Fibroblast of skin of right biceps (primary cell): ENCODE measurements at places on chromosomes 3 and 15.

- DNase-seq, result no peak
Observed at GRCh38 chr3:37181756-37182155, 7.4 kb upstream of the LRRFIP2 start.

- peak; percentile 22 for DNase-seq
Observed at GRCh38 chr3:104933972-104934371, 432.7 kb upstream of the ALCAM start.

- no peak for DNase-seq
Observed at GRCh38 chr3:161989012-161989411, 492.4 kb downstream of the OTOL1 start.

DNA sequence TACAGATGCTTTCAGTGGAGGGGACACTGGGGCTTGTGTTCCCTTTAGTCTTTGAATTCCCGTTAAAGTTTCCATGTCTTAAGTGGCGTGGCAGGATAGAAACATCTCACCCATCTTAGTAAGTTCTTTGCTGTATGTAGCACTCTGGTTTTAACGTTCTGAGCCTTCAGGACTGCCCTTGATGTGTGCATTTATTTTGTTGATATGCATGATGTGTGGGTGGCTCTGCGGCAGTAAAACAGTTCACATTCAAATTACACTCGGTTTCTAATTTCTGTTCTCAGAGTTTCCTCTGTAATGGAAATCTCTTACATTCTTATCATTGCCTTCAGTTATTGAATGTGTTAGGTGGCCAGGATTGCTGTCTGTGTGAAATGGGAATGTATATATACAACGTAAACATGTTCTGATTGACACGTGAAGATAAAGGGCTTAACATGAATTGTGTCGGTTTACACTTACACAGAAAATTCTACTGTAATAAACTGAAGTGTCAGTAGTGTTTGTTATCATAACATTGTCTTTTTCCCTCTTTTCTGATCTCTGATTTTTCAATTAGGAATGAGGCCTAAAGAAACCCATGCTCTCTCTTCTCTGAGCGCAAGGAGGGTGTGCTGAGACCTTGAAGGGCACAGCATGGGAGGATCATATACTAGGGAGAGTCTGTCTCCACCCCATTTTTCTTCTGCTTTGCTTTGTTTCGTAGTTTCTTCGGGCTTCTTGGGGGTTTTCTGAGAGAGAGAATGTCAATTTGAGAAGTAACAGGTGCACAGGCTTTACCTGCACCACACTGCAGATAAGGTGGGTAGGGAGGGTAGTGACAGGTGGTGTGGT lies 51.5 kb downstream of the IGF1R start:
- no peak for DNase-seq

- no peak for DNase-seq
Observed at GRCh38 chr3:10810376-10810775, 5.7 kb upstream of the SLC6A11 start.

GRCh38 chr3:140292684-140293083 lies 357.7 kb downstream of the CLSTN2 start:
- DNase-seq, result peak; percentile 97
